Glomerular endothelial cell (primary cell): ENCODE measurements at places on chromosomes 4 and X.

DNA sequence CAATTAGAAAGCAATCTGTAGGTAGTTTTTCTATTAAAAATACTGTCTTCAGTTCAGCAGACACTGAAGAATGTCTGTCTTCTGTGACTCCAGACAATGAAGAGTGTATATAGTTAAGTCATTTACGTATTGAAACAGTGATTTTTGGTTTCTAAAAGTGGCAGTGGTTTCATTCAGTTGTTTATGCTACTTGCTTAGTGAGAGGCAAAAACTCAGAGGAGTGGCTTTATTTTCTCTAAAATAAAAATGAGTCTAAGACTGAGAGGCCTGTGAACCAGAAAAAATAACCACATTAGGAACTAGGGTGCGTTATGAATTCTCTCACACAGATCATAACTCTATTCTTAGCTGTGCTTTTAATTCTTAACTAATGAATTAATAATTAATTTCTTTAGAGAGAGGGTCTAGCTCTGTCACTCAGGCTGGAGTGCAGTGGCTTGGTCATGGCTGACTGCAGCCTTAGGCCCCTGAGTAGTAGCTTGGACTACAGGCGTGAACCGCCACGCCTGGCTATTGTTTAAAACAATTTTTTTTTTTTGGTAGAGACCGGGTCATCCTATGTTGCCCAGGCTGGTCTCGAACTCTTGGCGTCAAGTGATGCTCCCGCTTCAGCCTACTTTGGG, 31.4 kb downstream of the FREM3 start:
- DNase-seq, result no peak

DNA sequence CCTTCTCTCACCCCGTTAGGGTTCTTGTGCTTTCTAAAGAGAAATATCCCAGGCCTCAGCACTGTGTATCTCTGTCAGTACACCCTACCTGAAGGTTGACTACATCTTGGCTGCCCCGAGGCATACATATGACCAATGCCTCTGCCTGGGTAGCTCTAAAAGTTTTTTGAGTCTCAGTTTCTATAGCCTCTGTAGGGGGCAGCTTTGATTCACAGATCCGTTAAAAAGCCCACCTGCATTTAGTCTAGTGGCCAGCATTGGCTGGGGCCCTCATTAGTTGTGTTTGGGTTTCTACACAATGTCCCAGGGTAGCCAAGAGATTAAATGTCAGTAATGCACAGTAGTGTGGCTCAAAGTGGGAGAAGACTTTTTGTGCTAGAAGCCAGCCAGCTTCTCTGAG, 151.1 kb downstream of the CFAP299 start:
- DNase-seq, result no peak

GRCh38 chr4:25283948-25284347, 28.6 kb upstream of the ZCCHC4 start:
- no peak for DNase-seq

DNA sequence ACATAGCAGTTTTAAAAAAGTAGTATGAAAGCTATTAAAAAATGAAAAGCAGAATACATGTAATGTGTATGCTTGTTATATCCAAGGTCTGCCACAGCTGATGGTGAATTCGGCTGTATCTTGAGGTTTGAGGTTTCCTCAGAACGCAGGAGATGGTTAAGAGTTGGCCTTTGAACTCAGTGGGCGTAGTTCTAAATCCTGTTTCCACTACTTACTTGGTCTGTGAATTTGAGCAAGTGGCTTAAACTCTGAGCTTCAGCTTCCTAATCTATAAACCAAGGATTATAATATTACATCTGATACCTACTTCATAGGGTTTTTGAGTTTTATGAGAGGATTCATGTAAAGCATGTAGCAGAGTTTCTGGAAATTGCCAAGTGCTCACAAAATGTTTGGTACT, 125.2 kb downstream of the STIM2 start:
- no peak for DNase-seq

GRCh38 chr4:73309211-73309610, 50.6 kb upstream of the ANKRD17 start:
- no peak for DNase-seq

DNA sequence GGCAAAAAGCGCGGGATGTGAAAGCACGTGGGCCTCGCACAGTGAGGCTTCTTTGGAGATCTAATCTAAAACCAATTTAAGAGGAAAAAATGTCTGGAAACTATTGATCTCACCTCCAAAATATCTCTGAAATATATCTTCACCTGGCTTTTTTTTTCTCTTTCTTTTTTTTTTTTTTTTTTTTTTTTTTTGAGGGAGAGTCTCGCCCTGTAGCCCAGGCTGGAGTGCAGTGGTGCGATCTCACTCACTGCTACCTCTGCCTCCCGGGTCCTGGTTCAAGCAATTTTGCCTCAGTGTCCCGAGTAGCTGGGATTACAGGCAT, 383 bp upstream of the ZMAT1 start:
- no peak for DNase-seq

- no peak for DNase-seq
These were observed 82.5 kb downstream of the GASK1B start for GRCh38 chr4:158090323-158090722.

- no peak for DNase-seq
These were observed 639.7 kb downstream of the TRIML1 start for GRCh38 chr4:188778905-188779304.

DNA sequence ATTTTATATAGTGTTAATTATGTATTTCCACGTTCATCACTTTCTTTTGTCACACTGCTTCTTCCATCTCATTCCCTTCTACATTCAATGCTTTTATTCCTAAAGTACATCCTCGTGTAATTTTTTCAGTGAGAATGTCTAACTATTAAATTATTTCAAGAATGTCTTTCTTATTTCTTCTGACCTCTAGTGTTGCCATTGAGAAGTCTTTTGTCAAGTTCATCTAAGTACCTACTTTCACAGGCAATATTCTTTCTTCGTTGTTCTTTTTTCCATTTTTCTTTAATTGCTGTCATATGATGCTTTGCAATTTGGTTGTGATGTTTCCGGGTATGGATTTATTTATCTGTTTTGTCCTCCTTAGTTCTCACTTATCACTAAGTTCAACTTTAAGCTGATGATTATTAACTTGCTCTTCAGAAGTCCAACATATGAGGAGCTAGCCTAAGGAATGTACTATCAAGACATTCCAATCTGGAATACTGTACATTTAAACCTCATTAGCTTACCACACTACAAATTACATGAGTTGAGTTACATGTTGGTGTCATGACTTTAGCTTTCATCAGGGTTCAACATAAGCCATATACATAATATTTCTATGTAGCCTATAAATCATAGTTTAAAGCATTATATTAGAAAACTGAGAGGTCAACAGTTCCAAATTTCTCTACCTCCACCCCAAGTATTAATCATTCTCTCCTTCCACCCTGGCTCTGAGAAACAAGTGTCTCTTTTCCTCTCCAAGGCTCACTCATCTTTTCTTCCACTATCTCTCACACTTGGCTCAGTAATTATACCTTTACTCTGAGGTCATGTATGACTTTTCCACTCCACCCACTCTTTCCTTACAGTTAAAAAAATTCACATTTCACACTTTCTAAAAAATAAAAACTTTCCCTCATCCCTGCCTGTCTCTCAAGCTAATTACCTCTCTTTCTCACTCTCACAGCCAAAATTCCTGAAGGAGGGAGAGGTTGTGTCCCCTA, 81.5 kb downstream of the COX18 start:
- DNase-seq, result no peak

DNA sequence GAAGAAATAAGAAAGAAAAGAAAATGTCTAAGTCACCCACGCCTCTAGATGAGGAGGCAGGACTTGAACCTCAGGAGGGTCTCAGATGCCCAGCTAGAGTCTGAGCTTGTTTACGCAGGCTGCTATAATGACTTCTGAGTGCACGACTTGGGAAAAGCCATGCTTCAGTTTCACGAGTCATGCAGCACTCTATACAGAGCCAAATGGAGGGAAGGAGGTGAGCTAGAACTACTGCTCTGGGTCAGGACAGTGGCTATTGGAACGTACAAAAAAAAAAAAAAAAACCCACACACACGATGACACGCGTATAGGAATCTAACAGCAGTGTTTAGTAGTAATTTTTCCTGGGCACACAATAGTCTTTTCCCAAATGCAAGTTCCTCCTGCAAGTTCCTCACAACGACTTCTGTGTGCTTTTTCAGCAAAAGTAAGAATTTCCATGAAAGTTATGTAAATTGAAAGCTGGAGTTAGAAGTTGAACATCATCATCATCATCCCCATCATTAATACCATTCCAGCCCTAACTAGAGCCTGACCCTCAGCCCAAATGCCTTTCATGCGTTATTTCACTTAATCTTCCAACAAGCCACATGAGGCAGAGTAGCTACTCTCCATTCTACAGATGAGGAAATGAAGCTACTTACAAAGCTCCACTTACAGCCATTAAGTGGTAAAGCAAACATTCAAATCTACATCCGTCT, 36.6 kb downstream of the IRF2 start:
- DNase-seq, result no peak

- DNase-seq, result no peak
These were observed 247.7 kb downstream of the AFAP1 start for GRCh38 chr4:7691982-7692381.

DNA sequence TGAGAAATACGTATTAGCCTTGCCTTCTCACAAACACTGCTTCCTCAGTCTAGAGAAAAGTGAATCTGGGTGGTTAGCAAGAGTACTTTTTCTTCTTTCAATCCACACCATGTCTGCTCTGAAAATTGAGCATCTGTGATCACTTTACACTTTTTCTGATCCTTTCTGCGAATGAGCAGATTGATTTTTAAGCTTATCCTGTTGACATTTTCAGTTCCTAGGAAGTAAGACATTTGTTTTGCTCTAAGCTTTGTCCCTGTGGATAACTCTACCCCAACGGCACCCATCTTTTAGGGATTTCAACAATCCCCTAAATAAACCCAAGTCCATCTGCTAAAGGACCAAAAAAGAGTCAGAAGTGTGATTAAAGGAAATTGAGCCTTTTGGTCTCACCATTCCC, 487.5 kb downstream of the IQCM start:
- no peak for DNase-seq

DNA sequence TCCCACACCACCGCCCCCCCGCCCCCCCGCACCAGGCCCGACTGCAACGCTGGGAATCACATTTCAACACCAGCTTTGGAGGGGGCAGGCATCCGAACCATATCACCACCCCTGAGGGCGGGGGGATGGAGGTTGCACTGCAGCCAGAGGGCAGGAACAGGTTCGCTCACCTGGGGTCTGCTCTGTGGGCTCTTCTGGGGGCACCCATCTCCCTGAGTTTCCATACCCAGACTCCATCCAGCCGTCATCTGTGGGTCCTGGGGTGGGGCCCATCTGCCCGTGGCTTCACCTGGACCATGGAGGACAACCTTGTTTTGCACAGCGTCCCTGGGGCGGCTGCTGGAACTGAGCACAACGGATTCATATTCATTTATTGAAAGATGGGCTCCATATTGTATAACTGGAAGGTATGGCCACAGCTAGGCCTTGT, 6.9 kb downstream of the PSAPL1 start:
- no peak for DNase-seq

DNA sequence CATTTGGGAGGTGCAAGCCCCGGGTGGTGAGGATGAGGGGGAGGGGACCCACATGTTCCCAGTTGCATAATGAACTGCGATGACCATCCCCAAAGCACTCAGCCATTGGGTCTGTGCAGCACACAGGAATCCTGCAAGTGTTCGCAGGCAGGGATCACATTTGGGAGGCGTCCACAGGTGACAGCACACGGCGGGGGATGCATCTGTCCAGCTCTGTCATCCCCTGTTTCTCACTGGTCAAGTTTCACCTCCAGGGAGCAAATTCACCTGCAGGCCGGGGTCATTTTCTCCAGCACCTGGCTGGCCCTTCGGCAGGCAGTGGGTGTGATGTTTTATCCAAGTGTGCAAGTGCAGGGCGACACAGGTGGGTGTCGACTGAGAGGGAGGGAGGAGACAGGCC, 33.3 kb upstream of the SORCS2 start:
- no peak for DNase-seq

- no peak for DNase-seq
These were observed 82.2 kb downstream of the FNIP2 start for GRCh38 chr4:158850800-158851644.

DNA sequence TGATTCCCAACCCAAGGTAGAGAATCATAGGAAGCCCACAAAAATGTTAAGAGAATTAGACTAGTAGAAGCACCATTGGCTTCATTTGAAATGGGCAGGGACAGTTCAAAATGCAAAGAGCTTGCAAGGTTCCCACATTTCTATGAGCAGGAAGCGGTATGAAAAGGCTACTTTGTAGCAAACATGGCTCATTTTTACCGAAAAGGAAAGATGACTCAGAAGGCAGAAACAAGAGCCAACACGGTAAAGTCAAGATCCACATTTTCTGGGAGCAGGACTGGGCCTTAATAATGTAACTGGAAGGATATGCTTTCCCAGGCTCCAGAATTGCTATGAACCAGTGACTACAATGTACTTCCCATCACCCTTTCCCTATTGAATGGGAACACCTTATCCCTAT, 89.5 kb downstream of the GLRA3 start:
- DNase-seq, result no peak

- no peak for DNase-seq
These were observed 162.7 kb upstream of the CPXCR1 start for GRCh38 chrX:88584283-88584682.

DNA sequence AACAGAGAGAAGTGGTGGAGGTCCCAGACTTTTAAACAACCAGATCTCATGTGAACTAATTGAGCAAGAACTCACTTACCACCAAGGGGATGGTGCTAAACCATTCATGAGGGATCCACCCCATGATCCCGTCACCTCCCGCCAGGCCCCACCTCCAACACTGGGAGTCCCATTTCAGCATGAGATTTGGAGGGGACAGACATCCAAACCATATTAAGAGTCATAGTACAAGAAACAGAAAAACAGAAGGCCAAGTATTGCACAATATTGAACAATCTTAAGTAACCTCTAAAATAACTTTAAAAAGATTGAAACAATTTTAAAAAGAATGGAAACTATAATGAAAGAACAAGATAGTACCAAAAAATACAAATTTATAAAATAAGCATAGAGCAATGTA, 110.0 kb downstream of the CBR4 start:
- DNase-seq, result no peak

DNA sequence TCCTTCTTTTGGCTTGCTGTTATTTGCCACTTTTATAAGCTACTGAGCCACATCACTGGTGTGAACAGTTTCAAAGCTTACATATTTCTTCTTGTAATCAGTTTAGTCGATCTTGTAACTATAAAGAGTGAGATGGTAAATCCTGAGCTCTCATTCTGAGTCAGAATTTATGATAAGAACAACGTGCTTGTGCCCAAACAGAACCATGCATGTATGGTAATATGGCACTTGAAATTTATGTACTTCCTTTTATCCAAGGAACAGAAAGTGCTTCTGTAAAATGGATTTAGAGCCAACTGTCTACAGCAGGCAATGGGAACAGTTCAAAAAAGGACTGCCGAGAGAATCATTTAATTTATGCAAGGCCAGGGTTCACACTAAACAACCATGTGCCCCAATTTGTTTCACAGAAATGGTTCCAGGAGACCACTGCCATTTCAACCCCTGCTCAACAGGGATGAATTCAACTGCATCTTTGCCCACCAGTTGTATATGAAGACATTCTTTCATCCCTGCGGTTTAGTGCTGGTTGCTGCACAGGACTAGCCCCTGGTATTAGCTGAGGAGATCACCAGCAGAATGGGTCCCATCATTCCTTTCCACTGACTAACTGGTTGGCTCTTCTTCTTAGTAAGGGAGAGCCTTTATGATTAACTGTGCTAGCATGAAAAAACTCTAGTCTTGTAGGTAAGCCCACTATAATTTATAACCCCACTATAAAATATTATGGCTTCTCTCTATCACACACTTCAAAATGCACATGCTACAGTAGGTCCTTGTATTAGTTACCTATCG, 162.9 kb upstream of the PGRMC2 start:
- no peak for DNase-seq
